ENCODE measurements at places on chromosomes 7 and 10.

DNA sequence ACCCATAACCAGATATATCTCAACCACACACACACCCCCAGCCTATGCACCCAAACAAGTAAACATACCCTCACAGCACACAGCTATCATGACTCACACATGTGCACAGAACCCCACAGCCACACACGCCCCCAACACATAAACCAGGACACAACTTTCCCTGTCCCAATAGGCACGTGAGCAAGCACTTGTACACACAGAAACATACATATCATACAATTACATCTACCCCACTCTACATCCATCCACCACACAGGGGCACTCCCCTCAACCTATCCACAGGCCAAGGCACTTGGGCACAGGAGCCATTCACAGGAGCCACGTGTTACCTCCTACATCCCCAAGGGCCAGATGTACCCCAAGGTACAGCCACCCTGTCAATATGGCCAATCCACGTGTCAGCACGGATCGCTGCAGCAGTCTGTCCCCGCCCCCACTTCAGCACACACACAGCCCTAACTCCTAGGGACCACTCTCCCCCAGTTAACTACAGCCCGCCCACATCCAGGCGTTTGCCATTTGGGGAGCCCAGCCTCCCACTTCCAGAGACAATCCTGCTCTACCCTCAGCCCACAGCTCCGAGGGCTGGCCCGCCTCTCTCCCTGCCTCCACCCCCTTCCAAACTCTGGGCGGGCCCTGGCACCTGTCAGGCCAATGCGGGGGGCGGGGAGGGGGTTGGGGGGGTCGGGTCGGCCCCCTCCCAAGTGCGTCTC is 163.5 kb downstream of the SH3PXD2A start:
- peak; percentile 36 for DNase-seq

- DNase-seq, result no peak
Measured at GRCh38 chr10:45408421-45409319, 34.7 kb downstream of the ALOX5 start.

GRCh38 chr10:92834331-92834730 is 14.0 kb upstream of the EXOC6 start:
- no peak for DNase-seq

GRCh38 chr7:63080406-63080805 is 918.2 kb upstream of the ZNF722 start:
- no peak for DNase-seq

Measured in stimulated activated naive B cell treated with anti-CD40 and anti-IgM and Interleukin-4, amounts not matched to agents 10 μg/mL and 1 μg/mL and 100 μg/mL, for 72 hours (primary cell).